ENCODE measurements at places on chromosomes 5 and 9.

GRCh38 chr9:28883234-28883633 is 1310.0 kb upstream of the C9orf72 start:
- no peak for DNase-seq

- no peak for DNase-seq
Observed at GRCh38 chr5:176664886-176665285, 17.6 kb downstream of the TSPAN17 start.

DNA sequence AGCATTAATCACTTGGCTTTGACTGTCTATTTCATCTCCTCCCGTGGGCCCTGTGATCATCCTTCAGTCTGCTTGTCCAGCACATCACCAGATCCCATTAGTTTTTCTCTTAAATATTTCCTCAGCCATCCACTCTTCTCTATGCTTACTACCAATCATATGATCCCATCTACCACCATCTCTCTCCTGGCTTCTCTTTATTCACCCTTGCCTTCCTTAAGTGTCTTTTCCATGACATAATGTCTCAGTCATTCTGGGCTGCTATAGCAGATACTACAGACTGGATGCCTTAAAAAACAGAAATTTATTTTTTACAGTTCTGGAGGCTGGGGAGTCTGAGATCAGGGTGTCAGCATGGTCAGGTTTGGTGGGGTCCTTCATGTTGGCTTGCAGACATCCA is 208.4 kb upstream of the PPP1R2B start:
- DNase-seq: no peak

- no peak for DNase-seq
Observed at GRCh38 chr9:99678566-99678965, 143.1 kb upstream of the NR4A3 start.

DNA sequence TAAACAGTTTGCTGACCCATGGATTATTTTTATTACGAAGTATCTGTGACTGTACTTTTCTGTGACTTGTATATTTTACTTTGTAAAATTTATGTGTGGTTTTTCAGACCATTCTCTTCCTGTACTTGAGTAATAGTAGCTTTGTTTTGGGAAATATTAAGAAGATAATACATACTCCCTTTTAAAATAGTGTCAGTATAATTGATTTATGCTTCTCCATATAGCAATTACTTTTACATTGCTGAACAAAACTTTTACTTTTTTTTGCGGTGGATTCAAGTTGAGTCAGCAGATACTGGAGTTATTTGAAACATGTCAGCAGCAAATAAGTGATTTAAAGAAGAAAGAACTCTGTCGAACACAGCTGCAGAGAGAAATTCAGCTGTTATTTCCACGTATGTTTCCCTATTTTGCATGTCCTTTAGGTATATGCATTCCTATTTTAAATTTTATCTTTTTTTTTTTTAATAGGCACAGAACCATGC is 28.4 kb downstream of the TENT2 start:
- DNase-seq: no peak

- no peak for DNase-seq
Observed at GRCh38 chr9:121824651-121825030, 173.2 kb downstream of the DAB2IP start.

GRCh38 chr9:137441289-137441934 is at the start of gene ENTPD8:
Gene ENTPD8, minus strand, starts transcription at chr9:137441357. Its CDS starts 3,072 bp downstream, at chr9:137438285.
- no peak for DNase-seq

DNA sequence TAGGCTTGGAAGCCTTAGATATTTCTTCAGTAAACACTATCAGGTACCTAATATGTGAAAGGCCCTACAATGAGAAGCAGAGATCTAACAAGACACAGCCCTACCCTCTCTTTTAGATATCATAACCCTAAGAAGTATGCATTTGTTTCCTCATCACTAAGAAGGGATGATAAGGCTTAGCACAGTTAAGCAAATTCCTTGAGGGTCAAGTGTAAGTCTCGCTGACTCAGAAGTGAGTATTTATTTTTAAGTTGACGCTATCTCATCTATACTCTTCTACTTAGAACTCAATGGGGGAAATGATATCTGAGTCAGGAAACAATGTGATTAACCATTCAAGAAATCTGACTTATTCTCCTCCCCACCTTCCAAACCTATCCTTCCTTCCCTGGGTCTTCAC is 149.7 kb downstream of the ESM1 start:
- no peak for DNase-seq

GRCh38 chr5:1175015-1175414 is 26.4 kb upstream of the SLC6A19 start:
- no peak for DNase-seq

- no peak for DNase-seq
Observed at GRCh38 chr5:22238047-22238446, 615.1 kb downstream of the CDH12 start.

- no peak for DNase-seq
Observed at GRCh38 chr9:16544842-16545241, 325.6 kb downstream of the BNC2 start.

- DNase-seq: no peak
Observed at GRCh38 chr5:32275396-32275741, 37.4 kb downstream of the MTMR12 start.

GRCh38 chr5:82728926-82729702 is 348.1 kb downstream of the TMEM167A start:
- DNase-seq: no peak

Data from stimulated activated CD8-positive, alpha-beta memory T cell treated with anti-CD3 and anti-CD28 coated beads, Interleukin-15, amount 100 ng/mL, for 4 hours (primary cell).